Stimulated activated CD4-positive, alpha-beta T cell treated with anti-CD3 and anti-CD28 coated beads, Interleukin-1b, Interleukin-23, amount 100 ng/mL, for 48 hours (primary cell): ENCODE measurements at places on chromosomes 5 and 9.
A peak's percentile ranks its signal among the peaks of the same experiment; 100 is the strongest.

GRCh38 chr9:120412425-120412951 is 167.5 kb downstream of the CDK5RAP2 start:
- no peak for DNase-seq

GRCh38 chr5:42057254-42057690 is 132.2 kb downstream of the FBXO4 start:
- peak; percentile 49 for DNase-seq

DNA sequence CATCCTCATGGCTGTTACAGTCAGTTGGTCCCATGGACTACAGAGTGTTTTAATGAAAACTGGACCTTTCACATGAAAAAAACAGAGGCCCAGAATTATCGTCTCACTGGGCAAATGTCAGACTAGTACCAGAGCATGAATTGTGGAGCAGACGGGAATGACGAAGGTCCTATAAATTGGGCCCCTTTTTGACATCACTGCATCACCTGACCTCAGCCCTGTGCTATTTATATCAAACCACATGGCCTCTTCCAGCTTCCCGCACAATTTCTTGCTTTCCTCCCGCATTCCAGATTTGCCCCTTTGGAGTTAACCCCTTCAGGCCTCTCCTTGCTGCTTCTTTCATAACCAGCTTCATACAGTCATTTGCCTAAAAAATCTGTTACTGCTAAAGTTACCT is 301.7 kb downstream of the ATPSCKMT start:
- no peak for DNase-seq

- DNase-seq: no peak
These were observed 161.3 kb downstream of the RFK start for GRCh38 chr9:76232861-76233489.

- DNase-seq: no peak
These were observed 6.4 kb downstream of the S1PR3 start for GRCh38 chr9:88997646-88998045.

GRCh38 chr9:68762570-68762969 is 57.5 kb downstream of the PIP5K1B start:
- no peak for DNase-seq

GRCh38 chr5:16104961-16105360 is 74.6 kb downstream of the MARCHF11 start:
- DNase-seq: no peak

- no peak for DNase-seq
These were observed 2.1 kb downstream of the CD72 start for GRCh38 chr9:35615981-35616680.

GRCh38 chr5:160293901-160294561 is 18.3 kb downstream of the CCNJL start:
- no peak for DNase-seq

DNA sequence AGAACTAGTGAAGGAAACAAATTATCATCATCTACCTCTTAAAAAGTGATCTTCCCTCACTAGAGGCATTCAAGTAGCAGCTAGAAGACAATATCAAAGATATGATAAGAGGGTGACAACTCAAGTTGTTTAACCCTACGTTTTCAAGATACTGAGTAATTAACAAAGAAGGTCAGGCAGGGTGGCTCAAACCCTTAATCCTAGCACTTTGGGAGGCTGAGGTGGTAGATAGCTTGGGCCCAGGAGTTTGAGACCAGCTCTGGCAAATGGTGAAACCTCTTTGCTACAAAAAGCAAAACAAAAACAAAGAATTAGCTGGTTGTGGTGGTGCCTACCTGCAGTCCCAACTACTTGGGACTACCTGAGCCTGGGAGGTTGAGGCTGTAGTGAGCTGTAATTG is 408.2 kb upstream of the TUSC1 start:
- DNase-seq: no peak

DNA sequence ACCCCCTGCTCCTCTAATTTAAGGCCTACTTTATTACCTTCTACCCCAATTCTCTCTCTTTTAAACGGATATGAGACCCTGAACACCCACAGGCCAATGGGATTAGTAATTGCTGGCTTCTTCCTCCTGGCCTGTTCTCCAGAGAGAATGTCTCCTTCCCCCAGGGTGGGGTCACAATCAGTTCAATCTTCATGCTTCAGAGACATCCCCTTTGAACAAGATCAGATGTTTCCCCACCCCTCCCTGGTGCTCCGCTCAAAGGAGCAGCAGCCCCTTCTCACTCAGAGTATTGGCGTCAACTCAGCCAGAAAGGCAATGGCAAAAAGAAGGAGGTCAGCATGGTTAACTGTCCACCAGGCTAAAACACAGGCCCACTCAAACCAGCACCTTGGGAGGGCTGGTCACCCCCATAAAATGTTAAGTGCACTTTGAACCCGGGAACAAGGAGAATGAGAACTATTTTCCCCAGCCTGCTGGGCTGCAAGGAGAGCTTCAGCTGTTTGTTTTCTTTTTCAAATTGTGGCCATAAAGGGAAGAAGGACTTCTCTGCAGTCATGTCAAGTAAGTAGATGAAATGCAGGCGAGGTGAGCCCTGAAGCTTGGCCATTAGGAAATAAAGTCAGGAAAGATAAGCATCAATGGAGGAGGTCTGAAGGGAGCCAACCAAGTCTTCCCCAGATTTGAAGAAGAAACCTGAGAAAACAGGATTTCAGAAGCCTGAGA is 20.1 kb downstream of the LHFPL2 start:
- no peak for DNase-seq

GRCh38 chr9:96293498-96294158 is 8.3 kb downstream of the HSD17B3 start:
- no peak for DNase-seq
